ENCODE measurements at places on chromosomes 16 and 17.
A peak's percentile ranks its signal among the peaks of the same experiment; 100 is the strongest.

GRCh38 chr17:59405944-59406705, 74.7 kb downstream of the YPEL2 start:
- no peak for DNase-seq

DNA sequence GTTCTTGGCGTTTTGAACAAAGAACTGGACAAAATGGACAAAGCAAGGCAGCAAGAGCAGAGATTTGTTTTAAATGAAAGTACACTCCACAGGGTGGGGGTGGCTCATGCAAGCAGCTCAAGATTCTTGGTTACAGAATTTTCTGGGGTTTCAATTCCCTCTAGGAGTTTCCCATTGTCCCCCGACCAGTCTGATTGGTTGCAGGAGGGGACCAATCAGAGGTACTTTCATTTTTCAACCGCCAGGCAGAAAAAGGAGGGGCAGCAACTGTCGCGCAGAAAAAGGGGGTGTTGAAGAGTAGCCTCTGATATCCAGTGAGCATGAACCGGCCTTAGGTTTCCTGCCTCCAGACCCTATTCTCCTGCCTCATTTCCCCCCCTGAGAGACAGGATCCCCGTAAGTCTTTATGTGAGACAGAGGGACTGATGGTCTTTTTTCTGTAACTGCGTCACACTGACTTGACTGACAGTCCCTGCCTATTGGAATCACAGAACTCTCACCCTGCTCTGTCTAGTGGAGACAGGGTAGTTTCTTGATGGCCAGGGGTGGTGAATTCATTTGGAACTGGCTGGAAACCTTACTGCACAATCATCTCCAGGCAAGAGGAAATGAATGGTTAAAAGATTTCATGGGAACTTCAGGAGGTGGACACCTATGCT, 59.4 kb upstream of the ALOX12 start:
- DNase-seq = peak; percentile 52

GRCh38 chr17:73591296-73592078, 52.8 kb downstream of the SDK2 start:
- DNase-seq = peak; percentile 62

- no peak for DNase-seq
Measured at GRCh38 chr17:49108318-49108717, 24.3 kb upstream of the B4GALNT2 start.

DNA sequence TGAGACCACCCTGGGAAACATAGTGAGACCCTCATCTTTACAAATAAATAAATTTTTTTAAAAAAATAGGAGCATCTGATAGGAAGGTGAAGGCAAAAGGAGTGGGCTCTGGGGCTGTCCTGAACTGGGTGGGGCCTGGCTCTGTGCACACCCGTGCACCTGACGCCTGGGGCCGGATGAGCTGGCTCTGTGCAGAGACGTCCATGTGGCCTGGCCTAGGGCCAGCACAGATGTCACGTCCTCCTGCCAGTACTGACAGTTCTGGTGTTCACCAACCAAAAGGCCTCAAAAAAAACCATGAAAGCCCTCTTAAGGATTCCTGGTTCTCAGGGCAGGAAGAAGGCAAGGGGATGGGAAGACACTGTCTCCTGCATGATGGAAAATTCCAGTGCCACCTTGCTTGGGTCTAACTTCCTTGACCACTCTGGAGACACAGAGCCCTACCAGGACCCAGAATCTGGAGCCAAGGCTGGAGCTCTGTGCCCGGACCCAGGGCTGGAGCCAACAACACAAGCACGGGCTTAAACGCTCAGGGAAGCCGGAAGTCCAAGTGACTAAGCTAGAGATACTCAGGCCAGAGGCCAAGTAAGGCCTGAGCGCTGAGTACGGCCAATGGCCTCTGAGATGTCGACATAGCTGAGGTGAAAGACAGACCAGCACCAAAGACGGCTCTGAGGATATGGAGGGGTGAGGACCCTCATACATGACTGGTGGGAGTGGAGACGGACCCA, 32.9 kb downstream of the COPRS start:
- no peak for DNase-seq

DNA sequence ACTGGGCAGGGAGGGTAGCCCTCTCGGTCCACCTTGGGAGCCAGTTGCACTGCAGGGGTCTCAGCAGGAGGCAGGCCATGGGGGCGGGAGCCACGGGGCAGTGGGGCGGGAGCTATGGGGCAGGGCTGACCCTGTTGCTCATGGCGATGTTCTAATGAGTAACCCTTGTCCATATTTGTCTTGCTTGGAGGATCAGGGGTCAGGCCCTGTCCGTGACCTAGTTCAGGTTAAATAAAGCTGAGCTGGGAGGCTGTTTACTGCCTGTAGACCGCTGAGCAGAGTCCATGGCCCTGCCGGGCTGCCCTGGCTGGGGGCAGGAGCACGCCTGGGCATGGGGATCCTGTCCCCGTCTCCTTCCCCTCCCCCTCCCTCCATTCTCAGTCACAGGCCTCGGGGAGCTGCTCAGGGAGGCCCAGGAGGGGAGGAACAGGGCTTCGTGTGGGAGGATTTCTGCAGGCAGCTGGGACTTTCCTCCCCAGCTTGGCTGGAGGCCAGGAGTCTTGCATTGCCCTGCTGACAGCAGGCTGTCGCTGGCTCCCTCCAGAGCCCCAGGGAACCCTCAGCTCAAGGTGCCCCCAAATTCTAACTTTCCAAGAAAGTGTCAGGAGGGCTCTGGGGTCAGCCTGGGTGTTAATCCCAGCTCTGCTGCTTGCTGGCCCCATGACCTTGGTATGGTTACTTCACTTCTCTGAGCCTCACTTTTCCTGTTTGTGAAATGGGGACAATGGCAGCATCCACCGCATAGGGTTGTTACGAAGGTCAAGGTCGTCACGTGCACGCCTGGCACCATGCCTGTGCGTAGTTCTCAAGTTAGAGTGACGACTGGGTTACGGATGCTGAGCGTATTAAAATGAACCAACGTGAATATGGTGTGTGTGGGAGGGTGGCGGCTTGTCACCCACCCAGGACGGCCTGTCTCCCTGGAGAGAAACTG, 6.1 kb upstream of the SERPINF2 start:
- DNase-seq = peak; percentile 95

- DNase-seq = no peak
Measured at GRCh38 chr17:64388961-64389565, 1.6 kb downstream of the PECAM1 start.

DNA sequence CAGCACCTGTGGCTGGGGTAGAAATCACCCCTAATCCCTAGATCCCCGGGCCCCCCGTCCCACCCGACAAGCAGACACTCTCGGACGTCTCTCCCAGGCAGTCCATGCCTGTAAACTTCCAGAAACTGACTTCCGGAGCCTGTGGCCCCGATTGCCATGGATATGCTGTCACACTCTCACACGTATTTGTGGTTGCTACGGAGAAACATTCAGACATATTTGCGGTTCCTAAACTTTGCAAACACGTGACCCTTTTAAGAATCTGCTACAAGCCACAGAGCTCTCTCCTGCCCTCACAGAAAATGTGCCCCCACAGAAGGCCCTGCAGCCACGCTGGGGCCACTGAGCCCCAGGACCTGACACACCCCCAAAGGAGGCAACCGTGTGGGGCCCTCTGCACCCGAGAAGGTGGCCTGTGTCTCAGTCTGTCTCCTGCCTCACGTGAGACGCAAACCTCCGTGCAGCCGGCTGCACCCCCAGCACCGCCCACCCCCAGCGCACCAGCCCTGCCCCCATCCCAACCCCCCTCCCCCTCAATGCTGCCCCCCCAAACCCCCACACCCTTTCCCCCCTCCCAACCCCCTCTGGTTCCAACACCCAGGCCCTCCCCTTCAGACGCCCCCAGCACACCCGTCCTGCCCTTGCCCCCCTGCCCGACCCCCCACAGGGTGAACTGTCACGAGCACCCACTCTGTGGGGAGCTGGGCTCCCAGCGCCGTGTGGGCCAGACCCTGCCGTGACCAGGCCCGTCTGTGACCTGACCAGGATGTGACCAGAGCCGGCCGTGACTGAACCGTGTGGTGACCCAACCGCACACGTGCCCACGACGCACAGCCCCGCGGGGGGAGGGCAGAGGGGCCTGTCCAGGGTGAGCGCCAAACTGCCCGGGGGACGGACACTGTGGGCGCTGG, 66.3 kb upstream of the METRNL start:
- no peak for DNase-seq

DNA sequence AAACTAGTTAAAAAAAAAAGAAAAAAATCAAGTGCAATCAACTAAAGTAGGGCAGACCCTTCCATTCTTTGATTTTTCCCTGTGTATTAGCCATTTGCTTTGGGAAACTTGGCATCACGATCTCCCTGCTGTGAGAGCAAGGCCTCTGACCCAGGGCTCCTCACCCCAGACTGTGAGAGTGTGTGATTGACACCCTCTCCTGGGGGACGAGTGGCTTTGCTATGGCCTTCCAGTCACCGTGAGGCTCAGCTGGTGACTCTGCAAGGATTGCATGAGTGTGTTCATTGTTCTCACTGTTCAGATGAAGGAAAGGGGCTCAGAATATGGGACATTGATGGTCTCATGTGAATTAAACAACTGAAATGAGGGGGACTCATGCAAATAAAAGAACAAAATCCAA, 69.0 kb upstream of the BCAR1 start:
- peak; percentile 53 for DNase-seq

GRCh38 chr16:9091867-9092281, 430 bp downstream of the HAPSTR1 start:
- DNase-seq = peak; percentile 43

- DNase-seq = no peak
Measured at GRCh38 chr16:85722128-85722893, 28.6 kb downstream of the C16orf74 start.

DNA sequence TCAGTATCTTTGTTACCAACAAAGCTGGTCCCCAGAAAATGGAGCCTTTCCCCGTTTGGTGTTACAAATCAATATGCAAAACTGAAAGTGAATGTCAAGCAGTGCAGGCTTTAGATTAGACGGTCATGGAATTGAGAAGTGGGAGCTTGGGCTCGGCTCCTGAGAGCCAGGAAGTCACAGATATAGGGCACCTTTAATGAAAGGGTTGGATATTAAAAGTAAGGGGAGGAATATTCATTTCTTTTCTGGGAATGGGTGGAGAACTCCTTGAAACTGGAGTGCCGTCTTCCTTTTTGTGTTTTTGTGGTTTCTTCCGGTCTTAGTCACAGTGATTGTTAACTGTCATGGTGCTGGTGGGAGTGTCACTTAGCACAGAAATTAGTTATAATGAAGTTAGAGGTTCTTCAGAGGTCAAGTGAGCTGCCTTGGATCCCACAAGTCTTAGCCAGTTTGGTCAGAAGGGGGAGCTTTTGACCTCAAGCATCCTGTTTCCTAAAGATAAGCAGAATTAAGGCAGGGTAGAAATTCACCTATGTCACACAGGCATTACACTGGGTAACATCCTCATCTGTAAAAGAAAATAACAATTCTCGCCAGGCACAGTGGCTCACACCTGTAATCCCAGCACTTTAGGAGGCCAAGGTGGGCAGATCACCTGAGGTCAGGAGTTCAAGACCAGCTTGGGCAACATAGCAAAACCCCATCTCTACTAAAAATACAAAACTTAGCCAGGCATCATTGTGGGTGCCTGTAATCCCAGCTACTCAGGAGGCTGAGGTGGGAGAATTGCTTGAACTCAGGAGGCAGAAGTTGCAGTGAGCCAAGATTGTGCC, 9.6 kb upstream of the EIF1 start:
- no peak for DNase-seq

GRCh38 chr16:49586466-49587450, 213.2 kb downstream of the C16orf78 start:
- no peak for DNase-seq

GRCh38 chr16:84907575-84907974, 87.8 kb downstream of the CRISPLD2 start:
- DNase-seq = no peak

DNA sequence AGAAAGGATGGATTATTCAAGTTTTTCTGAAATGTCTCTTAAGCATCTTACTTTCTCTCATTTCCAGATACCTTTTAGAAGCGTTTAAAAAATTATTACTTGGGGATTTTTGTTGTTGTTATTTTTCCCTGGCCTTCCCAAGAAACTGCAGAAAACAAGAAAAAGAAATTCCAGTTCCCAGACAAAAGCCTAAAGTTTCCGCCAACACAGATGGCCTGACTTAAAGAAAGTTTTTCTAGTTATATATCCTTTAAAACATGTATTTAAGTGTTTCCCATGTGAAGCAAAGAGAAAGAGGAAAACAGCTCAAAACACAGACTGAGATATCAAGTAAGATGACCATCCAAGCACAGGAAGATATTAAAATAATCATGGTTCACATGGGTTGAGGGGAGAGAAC, 401.7 kb upstream of the MAF start:
- DNase-seq = no peak

GRCh38 chr17:38786372-38786771, 13.0 kb downstream of the PIP4K2B start:
- DNase-seq = no peak

DNA sequence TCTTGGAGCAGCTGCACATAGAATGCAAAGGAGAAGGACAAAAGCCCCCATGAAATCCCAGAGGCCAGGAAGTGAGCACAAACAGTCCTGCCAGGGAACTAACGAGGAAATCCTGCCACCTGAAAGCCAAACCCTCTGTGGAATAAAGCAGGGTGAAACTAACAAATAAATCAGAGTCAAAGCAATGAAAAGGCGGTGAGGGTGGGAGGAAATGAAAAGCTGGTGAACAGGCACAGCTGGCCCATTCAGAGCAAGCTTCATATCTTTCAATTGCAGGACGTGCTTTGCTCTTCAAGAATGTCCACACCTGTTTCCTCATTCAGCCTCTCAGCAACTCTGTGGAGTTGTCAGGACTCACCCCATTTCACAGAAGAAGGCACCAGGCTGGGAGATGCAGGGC, 108.1 kb downstream of the ABCC12 start:
- DNase-seq = no peak

GRCh38 chr16:89073346-89074071, 20.1 kb upstream of the ACSF3 start:
- no peak for DNase-seq

DNA sequence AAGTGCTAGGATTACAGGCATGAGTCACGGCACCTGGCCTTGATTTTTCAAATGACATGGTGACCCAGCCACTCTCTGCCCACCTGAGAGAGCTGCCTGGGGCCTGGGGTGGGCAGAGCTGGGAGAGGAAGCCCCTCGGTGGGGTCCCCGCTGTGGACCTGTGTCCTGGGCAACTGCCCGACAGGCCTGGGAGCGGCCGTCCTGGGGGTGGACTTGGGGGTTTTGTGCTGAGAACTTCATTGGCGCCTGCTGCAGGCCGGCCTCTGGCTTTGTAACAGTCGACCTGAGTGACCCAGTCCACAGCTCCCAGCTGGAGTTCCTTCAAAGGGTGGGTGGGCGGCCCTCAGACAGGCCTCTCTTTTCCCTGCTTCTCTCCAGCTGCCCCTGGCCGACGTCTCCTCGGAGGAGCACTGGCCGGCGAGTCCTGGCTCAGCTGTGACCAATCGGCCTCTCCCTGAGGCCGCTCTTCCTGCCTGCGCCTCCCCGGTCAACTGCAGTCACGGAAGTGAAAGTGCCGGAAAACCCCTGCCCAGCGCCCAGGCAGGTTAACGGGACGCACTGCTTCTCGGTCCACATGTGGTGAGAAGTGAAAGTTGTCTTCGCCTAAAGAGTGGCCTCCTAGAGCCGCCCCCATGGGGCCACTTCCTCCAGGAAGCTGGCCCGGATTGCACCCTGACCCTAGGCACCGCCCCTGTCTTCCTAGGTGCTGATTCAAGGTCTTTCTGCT, 5.5 kb downstream of the CBFA2T3 start:
- DNase-seq = peak; percentile 86

- no peak for DNase-seq
Measured at GRCh38 chr16:78624366-78624765, 524.9 kb downstream of the WWOX start.
